Cerebellar nuclear complex (tissue), 1 donor: ENCODE measurements at places on chromosomes 11 and 22.

DNA sequence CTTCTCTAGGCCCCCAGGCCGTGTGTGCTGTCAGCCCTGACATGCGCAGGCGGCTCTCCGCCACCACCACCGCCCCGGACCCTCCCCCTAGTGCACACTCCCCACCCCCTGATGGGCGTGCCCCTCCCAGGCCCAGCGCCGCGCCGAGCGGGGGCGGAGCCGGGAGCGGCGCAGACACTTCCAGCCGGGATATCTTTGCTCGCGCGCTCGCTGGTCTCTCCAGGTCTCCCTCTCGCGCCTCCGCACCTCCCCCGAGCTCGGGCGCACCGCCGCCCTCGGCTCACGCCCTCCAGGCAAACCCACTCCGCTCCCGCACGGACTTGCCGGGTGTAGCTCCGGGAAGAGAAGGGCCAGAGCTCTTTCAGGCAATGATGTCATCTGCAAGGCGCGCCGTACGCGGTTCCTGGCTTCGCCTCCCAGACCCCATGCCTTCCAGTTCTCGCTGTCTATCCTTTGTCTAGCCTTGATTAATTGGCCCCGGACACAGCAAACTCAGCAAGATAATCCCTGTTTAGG is at the start of gene SCN3B:
SCN3B (minus strand) TSS at position 59 of the 516 bp plus-strand sequence. CDS start 823 bp downstream, outside the sequence.
- DNase-seq: peak; percentile 23

GRCh38 chr11:3224401-3225057 is 5.9 kb upstream of the MRGPRG start:
- no peak for DNase-seq

- no peak for DNase-seq
Measured at GRCh38 chr11:133078591-133079404, 453.5 kb downstream of the OPCML start.

DNA sequence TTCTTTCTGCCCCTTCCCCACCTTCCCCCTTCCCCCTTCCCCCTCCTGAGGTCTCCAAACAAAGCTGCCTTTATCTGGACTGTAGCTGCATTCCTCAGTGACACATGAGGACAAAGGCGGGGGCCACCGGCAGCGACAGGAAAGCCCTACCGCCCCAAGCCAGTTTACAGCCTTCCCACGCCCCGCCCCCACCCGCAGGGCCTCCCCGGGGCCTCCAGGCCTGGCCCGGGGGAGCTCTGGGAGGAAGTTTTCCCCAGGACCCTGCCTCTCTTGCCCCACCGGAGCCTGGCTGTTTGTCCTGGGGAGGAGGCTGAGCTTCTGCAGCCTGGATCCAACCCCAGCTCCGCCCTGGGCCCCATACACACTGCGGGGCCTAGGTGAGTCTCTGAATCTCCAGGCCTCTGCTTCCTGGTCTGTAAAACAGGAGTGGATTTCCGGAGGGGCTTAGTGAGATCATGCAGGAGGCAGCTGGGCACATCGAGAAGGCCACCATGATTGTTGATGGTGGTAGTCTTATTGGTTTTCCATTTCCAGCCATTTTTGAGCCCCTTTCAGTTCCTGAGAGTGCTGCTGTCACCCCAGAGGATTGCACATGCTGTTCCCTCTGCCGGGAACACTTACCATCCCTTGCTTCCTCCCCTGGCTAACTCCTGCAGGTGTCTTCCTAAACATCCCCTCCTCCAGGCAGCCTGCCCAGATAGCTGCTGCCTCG is 130.7 kb downstream of the MN1 start:
- no peak for DNase-seq

- DNase-seq: no peak
Measured at GRCh38 chr11:68164437-68164836, 43.2 kb upstream of the CHKA start.

- no peak for DNase-seq
Measured at GRCh38 chr11:14588681-14589080, 54.9 kb upstream of the PDE3B start.

DNA sequence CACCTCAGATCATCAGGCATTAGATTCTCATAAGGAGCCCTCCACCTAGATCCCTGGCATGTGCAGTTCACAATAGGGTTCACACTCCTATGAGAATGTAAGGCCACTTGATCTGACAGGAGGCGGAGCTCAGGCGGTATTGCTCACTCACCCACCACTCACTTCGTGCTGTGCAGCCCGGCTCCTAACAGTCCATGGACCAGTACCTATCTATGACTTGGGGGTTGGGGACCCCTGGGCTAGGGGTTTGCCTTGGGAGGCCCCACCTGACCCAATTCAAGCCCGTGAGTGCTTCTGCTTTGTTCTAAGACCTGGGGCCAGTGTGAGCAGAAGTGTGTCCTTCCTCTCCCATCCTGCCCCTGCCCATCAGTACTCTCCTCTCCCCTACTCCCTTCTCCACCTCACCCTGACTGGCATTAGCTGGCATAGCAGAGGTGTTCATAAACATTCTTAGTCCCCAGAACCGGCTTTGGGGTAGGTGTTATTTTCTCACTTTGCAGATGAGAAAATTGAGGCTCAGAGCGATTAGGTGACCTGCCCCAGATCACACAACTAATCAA is 2.2 kb downstream of the APOC3 start:
- no peak for DNase-seq

DNA sequence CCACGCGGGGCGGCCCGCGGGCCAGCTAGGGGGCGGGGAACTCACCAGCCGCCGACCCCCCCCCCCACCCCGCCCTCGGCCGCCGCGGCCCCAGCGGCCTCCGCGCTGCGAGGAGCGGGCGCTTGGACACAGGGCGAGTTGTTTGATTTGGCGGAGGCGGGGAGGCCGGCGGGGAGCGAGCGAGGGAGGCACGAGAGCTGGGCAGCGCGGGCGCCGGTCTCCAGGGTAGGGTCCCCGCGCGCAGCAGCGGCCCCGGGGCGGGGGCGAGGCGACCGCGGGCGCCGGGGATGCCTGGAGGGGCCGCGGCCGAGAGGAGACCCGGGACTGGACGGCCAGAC is 64.4 kb downstream of the NAV2 start:
- DNase-seq: no peak

GRCh38 chr11:99592266-99592665 is 571.5 kb downstream of the CNTN5 start:
- no peak for DNase-seq

DNA sequence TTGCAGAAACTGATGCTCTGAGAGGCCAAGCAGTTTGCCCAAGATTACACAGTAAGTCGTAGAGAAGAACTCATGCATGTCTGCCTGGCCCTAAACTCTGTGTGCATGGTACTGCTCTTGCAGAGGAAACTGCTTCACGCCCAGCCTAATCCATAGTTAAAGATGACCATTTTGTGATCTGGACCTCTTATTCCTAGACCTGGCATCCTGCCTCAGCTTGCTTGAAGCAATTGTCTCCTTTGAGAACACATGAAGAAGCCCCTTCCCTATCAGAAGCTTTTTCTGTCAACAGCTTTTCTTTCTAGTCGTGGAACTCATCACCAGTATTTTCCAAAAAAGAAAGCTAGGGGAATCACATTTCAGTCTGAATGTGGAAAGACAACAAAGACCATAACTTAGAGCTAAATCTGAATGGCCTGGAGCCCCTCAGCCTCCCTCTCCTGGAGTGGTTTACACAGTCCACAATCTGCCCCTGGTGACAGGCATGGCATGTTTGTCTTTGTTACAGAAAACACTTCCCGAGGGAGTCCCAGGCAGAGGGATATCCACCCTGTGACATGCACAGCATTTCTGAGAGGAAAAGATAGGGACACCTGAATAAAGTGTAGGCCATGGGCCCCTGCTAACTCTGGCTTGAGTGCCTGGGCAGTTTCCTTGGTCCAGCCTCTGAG is 2.9 kb upstream of the FZD4 start:
- DNase-seq: no peak

- no peak for DNase-seq
Measured at GRCh38 chr22:25509374-25509791, 55.1 kb upstream of the GRK3 start.

- DNase-seq: no peak
Measured at GRCh38 chr11:5899534-5899933, 6.5 kb downstream of the OR52E5 start.

GRCh38 chr11:63705526-63705925 is 24.2 kb downstream of the RTN3 start:
- no peak for DNase-seq

GRCh38 chr22:50526108-50526833 is 873 bp upstream of the SCO2 start:
- DNase-seq: no peak

DNA sequence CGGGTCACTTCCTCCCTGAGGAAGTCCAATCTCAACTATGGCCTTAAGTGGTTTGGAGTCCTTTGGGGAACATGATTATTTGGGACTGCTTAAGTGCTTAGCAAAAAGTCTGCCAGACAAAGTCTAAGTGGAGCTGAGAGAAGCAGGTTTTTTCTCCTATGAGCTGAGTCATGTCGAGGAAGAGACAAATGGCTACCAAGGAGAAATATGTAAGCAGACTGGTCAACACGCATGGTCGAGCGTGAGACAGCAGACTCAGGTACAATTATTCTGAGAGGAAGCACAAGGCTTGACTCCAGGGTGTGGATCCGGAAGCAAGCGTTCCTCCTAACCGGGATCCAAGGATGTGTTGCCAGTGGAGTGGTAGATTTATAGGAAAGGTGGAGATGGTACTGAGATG is 30.6 kb downstream of the UBASH3B start:
- no peak for DNase-seq

- no peak for DNase-seq
Measured at GRCh38 chr11:34366522-34366921, 8.7 kb upstream of the ABTB2 start.

DNA sequence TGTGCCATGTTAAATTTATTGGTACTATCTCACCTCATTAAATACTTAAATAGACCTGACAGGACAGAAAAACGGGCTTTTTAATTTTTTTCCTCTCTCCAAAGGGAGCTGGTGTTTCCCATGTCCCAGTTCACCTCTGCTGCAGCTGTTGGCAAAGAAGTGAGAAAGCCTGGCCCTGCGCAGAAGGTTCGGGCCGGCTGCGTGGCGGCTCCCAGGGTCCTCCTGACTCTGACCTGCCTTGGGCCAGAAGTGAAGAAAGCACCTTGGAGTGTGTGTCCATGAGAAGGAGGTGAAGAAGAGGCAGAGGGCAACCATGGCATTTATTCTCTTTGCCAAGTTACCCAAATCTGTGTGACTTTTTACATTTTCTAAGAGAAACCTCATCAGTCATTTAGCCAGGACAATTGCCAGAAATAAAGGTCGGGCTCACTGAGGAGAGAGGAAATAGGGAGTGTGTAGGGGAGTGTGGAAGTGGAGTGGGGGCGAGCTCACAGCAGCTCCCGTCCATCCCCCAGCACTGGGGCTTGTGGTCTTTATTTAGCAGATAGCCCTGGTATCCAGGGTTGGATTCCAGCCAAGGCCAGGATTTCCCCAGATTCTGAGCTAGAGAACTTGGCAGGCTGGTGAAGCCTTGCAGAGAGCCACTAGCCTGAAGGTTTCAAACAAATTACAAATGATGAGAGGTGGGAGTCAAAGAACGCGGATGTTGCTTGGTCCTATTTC is 102.4 kb upstream of the CADM1 start:
- DNase-seq: peak; percentile 20

DNA sequence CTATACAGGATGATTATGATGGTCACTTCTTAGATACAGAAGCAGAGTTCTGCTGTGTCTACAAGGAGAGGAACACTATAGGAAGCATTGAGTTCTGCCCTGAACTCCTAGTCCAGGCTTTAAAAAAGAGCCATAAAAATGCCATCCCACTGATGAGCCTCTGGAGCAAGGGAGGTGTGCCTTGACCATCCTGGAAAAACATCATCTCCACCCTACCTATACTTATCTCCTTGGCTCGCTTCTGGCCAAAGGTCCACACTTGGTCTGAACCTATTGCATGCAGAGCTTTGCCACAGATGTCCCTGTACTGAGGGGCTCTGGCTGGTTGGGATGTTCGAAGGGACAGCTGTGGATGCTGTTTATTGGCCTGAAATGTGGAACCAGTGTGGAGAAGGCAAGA is 4.3 kb upstream of the PEX26 start:
- no peak for DNase-seq

- DNase-seq: no peak
Measured at GRCh38 chr11:45622861-45623260, 42.6 kb downstream of the CHST1 start.

DNA sequence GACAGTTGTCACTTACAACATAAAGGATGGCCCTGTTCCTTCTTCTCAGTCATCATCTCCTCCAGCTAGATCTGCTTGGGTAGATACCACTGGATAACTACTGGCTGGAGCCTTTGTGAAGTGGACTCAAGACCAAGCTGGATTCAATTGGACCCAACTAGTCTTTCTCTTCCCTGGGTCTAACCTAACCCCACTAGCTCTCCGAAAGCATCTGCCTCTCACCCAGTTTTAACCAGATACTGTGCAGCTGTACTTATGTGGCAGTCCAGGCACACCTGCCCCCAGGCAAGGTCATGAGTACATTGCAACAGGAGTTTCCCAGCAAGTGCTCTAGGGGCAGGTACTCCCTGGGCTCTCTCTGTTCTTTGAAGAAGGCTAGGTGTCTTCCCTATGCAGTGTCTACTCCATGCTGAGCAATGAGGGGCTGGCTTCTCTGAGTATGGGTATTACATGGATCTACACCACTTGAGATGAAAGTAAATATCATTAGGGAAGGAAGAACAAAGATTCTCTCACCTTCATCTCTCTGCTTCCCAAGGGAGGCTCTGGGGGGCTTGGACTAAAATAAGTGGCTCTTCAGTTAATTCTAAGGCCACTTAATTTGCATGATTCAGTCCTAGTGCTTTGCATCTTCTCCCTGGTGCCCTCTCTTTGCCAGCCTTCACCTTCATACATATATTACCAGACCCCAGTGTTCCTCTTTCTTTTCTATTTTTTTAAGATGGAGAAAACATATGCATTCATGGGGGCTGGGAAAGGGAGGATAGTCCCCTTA is 236.1 kb downstream of the NXPE2 start:
- no peak for DNase-seq

- no peak for DNase-seq
Measured at GRCh38 chr11:1780700-1781592, 17.2 kb upstream of the CTSD start.

GRCh38 chr11:3984896-3985295 is 109.7 kb upstream of the RRM1 start:
- no peak for DNase-seq

- no peak for DNase-seq
Measured at GRCh38 chr11:77467993-77468392, 5.9 kb downstream of the PAK1 start.

DNA sequence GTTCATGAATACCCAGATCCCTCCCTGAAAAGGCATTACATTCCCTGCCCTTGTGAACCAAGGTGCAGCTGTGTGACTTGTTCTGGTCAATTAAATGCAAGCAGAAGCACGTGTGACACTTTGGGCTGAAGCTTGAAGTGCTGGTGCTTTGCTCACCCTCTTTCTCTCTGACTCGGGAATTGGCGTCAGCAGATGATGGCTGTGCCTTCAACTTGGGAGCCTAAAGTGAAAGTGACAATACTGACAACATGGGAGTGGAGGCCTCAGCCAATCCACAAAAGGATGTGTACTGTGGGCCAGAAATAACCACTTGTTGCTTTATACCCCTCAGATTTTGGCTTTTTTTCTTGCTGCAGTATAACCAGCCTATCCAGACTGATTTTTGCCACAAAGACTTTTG is 148.3 kb upstream of the THY1 start:
- DNase-seq: no peak

- no peak for DNase-seq
Measured at GRCh38 chr22:45149671-45150070, 14.1 kb upstream of the NUP50 start.

- no peak for DNase-seq
Measured at GRCh38 chr11:125778728-125779127, at the start of gene PATE2. PATE2 (minus strand) TSS chr11:125778828; CDS start chr11:125778773, 55 bp downstream.
